DND-41 (cell line): ENCODE measurements at places on chromosomes 4 and X.
A peak's percentile ranks its signal among the peaks of the same experiment; 100 is the strongest.

- DNase-seq: no peak
Observed at GRCh38 chrX:154025230-154025629, 5.5 kb upstream of the IRAK1 start.

DNA sequence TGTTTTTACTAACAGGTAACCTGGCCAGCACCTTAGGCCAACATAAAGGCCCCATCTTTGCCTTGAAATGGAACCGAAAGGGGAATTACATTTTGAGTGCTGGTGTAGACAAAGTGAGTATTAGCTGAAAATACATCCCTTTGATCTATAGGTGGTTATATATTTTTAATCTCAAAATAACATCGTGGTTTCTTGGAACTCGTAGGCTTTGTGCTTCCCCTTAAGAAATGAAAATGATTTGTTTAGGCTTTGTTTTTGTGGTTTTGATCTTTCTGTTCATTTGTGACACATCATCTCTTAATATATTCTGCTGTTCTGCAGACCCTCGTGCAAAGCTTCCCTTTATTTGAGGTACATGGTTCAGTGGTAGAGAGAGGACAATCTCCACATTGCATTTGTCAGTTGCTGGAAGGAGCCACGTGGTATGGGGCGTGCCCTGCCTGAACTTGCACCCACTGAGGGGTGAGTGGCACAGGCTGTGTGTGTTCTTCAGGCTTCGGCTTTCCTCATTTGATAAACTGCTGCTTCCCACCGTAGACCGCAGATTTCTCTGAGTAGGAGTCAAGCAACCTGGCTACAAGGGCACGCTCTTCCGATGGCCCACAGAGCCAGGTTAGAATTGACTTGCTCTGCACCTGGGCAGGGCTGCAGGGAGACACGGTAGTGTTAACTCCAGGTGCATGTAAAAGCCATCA is 72.2 kb downstream of the GPR143 start:
- no peak for DNase-seq

- DNase-seq: no peak
Observed at GRCh38 chr4:168715896-168716295, 219.0 kb downstream of the PALLD start.

- DNase-seq: no peak
Observed at GRCh38 chr4:38278255-38278654, 318.1 kb downstream of the PTTG2 start.

- DNase-seq: no peak
Observed at GRCh38 chrX:42460706-42461105, 317.3 kb downstream of the PPP1R2C start.

DNA sequence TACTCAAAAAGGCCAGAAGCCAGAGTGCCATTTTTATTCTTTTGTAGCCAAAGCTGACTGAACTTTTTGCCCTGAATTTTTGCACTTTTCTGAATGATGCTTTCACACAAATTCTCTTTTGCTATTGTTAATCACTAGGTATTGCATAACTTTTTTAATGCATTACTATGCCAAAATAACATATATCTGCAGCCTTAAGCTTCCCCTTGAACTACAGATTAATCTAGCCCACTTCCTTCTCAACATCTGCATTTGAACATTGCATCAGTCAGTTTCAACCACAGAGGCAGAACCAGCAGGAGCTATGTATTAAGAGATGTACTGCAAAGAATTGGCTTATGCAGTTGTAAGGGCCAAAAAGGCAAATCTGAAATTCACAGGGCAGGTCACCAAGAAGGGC is 197.6 kb upstream of the GYPA start:
- peak; percentile 75 for DNase-seq

DNA sequence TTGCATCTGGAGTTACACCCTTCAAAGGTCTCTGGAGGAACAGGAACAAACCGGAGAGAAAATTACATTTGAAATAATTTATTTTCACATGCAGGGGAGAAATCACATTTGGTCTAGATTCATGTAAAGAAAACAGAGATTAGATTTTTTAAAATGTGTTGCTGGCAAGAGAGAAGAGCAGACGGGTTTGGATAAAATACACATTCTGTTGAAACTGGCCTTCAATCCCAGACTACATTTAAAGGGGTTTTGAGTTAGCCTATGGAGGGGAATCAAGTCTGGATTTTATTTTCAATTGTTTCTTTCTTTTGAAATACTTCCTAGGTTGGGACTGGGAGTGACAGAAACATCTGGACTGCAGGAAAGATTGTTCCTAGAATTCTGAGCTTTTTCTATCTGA is 180.8 kb downstream of the NHS start:
- no peak for DNase-seq

DNA sequence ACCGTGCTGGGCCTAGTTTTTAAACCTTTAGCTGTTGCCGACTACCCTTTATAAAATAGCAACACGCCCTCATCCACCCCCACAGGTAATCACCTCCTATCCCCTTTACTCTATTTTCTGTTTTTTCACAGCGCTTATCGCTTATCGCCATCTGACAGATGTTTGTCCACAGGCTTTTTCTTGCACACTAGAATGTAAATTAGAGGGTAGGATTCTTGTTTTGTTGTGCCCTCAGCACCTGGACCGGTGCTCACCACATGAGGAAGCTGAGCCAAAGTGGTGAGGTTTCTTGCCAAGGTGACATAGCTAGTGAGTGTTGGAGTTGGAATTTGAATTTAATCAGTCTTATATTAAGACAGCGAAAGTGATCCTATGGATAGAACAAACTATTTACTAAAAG is 2.9 kb upstream of the RBBP7 start:
- no peak for DNase-seq

DNA sequence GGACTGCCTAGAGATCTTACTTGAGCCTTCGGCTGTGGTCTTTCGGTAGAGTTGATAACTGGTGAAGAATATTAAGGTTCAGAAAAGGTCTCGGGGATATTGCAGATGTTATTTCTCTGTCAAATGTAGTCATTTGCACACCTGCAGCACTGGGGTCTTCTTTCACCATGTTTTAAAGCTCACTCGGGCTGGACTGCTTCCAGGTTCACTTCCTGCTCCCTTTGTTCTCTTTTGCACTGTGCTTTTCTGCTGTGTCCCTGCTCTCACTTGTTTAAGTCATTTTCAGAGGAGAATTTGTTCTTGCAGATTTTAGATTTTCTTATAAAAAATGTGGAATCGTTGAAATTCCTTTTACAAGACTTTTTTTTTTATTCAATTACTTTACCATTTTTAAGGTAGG is 68.5 kb downstream of the BMPR1B start:
- peak; percentile 85 for DNase-seq

- DNase-seq: peak; percentile 74
Observed at GRCh38 chrX:97563531-97564133, 679.9 kb downstream of the RPA4 start.

GRCh38 chr4:83639849-83640493 is 104.1 kb downstream of the GPAT3 start:
- peak; percentile 57 for DNase-seq

GRCh38 chrX:107429090-107429489 is 20.4 kb upstream of the FRMPD3 start:
- peak; percentile 12 for DNase-seq

- DNase-seq: no peak
Observed at GRCh38 chr4:4720646-4721045, 138.8 kb upstream of the MSX1 start.

DNA sequence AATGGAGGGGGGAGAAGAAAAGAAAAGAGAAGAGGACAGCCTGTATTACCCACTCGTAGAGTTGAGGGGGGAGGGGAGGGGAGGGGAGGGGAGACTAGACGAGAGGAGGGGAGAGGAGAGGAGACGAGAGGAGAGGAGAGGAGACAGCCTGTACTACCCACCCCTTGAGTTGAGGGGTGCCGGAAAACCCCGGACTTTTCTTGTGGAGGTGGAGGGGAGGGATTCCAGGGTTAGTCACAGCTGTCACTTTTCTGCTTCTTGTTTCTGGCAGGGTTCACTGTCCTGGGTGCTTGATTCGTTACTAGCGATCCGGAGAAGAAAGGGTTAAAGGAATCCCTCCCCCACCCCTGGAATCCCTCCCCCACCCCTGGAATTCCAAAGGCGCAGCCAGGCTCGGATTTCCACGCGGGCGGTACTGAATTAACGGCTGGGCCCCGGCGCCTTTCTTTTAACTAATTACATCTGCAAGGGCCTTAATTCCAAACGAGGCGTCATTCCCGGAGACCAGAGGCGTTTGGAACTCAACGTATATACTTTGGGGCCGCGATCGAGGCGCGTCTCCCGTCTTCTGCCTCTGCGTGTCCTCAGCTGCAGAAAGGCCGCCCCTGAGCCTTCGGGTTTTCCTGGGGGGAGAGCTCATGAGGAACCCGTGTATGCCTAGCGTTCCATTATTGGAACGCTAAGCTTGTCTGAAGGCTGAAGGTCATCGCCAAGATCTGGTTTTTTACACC is 20.1 kb upstream of the CSF2RA start:
- DNase-seq: no peak

- DNase-seq: no peak
Observed at GRCh38 chrX:48532161-48532560, 7.4 kb upstream of the TBC1D25 start.

GRCh38 chrX:20173313-20173712 is 31.7 kb upstream of the EIF1AX start:
- DNase-seq: no peak

DNA sequence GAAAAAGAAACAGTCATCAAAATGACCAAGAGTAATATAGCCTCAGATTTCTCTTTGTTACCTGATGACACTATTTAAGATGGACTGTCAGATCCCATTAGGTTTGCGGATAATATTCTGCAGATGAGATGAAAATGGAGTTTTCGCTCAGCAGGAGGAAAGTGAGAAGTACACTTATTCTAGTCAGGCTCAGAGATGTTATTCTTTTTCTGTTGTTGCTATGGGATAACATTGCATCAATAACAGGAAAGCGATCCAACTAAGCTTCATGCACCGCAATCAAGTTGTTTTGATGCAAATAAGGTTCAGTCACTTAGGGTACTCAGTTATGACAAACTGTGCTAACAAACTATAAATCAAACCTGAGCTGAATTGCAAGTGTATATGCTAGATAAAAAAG is 415.0 kb downstream of the CCSER1 start:
- no peak for DNase-seq
